Fibroblast of skin of left biceps (primary cell): ENCODE measurements at places on chromosomes 1 and 21.

- no peak for DNase-seq
These were observed 261.6 kb downstream of the SPATA17 start for GRCh38 chr1:217892750-217893149.

DNA sequence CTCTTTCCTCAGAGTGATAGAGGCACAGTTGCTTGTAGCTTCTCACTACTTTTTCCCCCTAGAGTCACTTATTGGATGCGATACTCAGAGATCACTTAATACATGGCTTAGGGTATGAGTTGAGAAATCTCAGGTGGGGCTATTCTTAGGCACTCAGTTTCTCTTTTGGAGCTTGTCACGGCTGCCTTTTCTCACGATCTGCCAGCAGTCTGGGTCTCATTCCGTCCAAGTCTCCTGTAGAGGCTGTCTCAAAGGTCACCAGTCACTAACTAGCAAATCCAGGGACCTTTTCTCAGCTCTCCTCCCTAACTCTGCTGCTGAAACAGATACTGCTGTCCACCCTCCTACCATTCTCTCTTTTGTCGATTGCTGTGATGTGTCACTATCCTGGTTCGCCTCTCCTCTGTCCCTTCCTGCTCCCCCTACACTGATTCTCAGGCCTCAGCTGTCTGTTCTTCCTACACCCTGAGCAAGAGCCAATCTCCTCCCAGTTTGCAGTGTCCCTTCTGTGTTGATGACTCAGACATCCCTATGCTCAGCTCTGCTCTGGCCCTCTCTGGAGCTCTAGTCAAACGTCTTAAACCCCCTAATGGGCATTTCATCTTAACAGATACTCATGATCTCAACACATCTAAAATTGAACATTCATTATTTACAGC lies 12.4 kb downstream of the ATP1A2 start:
- no peak for DNase-seq

DNA sequence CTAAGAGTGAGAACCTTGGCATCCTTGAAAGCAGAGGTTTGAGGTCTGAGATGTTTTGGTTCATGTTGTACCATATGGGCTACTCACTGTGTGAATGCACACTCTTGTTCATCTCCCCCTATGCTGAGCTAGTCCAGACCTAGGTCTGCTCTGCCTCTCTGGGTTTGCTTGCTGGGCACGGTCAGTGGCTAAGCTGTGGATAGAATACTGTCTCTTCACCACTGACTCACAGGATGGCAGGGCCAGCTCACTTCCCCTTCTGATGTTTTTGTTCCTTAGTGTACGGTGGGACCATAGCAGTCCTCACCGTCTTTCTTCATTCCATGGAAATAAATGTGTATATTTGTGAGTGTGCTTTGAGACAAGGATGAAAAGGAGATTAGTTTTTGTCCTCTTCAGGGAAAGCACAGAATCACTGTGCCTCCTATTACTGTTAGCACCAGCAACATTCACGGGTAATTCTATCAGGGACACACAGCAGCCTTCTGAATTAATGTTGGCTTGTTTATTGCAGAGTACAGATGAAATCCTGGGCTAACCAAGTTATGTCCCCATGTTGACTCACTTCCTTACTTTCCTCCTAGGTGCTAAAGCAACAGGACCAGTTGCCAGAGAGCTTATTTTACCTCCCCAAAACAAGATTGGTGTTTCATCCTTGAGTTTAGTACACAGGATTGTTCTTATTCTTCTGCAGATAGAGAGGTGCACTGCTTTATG lies 56.9 kb upstream of the IVNS1ABP start:
- no peak for DNase-seq

DNA sequence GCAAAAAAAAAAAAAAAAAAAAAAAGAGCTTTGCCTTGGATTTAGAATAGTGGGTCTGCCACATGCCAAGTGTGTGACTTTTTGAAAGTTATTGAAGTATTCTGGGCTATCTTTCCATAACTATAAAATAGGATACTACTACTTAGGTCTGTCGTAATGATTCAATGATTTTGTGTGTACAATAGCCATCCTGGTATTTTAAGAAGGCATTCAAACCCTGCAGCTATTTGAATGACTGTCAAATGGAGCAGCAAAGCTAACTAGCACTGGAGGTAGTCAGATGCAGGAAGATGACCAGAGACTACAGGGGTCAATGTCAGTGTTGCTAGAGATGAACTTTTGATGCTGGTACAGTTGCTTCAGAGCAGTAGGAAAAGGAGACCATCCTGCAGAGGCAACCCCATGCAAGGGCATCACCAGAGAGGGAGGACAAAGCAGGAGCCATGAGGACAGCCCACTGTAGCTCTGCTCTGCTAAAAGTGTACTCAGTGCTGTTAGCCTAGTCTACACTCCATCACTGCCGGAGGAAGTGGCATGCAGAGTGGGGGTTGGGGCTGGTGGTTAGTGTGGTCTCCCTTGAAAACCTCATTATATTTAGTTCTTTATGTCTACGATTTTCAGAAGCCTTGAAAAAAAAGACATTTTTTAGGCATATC lies 29.0 kb downstream of the DUSP10 start:
- DNase-seq: no peak

DNA sequence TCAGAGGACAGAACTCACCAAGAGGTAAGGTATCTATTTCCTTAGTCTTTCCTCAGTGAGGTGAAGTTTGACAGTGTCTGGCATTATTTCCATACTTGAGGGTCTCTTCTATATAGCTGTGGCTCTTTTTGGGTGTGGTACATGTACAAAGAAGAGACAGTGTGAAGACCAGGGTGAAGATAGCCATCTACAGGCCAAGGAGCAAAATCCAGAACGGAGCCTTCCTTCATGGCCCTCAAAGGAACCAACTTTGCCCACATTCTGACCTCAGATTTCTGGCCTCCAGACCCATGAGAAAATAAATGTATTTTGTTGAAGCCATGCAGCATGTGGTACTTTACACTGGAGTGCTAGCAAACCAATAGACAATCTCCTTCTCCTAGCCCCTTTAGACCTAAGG lies 858.5 kb upstream of the B3GALT2 start:
- DNase-seq: no peak

DNA sequence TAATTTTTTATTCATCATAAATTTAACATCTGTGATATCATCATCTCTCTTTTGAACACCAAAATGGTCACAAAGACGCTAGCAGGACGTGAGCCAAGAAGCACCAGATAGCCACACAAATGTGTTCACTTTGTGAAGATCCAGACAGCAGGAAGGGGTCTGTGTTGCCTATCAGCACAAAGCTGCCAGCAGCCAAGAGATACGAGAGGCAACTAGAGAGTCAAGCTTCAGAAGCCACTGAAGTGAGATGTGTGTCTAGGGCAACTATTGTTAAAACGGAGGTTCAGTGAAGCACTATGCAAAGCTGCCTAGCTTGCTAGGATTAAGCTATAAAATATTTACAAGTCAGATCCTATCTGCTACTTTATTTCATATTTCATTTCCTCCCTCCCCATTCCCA lies 45.3 kb downstream of the NDC1 start:
- DNase-seq: no peak

DNA sequence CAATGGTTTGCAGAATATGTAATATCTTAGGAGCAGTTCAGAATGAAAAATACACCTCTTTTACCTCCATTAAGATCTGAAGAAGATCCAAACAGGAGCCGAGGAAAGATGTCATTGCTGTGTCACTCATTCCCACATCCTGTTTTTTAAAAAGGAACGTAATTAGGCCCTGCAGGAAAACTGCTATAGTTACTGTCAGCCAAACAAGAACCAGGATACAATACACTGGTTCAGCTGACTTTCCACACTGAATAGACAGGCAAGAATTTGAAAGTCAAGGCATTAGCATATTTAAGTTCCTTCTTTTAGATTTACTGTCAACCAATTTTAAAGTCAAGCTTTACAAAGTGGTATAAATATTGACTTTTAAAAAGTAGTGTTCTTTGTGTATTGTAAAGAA lies 63.8 kb downstream of the IARS2 start:
- DNase-seq: no peak

- DNase-seq: no peak
These were observed 64.8 kb downstream of the SYF2 start for GRCh38 chr1:25167269-25168192.
